Myocyte (in vitro differentiated cells): ENCODE measurements at places on chromosomes 2 and 18. TPM values are rescaled to one million over a fixed set of nuclear protein-coding genes. Genes with fewer than 3 reads are reported as not detected.

GRCh38 chr18:10121786-10122515 lies 208.1 kb downstream of the VAPA start:
- DNase-seq: peak; percentile 98

DNA sequence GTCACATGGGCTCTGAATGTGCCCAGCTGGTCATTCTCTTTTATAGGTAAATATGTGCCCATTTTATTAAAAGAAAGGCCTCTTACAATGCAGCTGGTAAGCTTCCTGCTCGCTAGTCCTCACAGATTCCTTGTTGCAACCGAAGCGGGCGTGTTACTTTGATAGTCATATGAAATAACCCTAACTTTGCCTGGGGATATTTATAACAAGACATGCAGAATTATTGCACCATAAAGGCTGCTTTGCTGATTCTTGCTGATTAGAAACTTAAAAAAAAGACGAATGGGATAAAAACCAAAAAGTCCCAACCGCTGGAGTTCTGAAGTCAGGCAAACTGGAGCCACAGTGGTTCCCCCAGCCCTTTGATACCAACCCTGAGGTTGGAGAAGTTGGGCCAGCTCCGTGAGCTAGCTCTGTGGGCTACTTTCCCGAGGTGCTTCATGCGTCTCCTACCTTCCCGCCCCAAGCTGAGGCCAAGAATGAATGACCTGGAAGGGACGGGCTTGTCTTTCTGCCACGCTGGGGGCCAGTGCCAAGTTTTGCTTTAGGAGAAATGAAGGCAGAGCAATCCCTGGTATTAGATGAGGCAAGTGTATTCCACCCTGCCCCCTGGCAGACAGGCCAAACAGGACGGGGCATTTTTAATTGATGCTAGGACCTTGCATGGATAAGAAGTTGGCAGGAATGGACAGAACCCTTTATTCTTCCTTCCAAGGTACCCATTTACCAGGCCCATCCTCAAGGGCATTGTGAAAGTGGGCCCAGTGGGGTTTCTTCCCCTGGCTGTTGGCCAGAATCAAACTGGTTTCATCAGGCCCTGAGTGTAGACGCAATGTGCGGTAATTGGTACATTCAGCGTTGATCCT lies 140.4 kb downstream of the KCTD1 start:
- no peak for DNase-seq

DNA sequence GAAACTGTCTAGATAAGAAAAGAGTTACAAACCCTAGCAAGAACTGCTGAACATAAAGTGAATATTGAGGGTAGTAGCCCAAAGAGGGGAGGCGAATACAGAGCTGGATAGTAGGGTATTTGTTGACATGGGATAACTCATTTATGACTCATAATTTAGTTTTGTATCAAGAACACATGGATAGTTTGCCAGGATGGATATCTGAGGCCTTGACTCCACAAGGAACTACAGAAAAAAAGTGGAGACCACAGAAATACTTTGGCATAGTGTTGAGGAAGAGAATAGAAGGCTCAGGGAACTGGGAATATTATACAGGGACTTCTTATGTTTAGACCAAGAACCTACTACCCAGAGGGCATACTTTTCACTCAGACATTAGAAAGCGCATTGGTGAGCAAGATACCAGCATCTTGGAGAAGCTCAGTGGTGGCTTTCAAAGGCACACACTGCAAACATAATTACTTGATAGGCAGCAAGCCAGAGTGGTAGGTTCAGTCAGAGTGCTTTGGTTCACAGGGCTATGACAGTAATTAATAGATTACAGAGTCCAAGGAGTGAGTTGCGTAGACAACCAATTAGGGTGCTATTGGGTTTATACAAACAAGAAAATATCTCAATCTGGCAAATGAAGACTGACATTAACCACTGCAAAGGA lies 51.9 kb upstream of the ZBTB7C start:
- no peak for DNase-seq

DNA sequence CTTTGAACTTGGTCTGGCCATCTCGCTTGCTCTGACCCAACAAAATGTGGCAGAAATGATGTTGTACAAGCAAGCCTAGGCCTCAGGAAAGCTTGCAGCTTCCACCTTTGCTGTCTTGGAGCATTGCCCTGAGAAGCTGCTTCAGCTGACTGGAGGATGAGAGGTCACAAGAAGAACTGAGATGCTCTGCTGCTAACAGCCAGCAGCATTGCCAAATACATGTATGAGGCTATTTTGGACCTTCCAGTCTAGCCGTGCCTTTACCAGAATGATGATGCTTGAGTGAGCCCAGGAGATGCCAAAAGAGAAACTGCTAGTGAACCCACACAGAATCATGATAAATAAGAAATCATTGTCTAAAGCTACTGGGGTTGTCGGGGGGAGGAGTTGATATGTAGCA lies 13.2 kb upstream of the ITGAV start:
- DNase-seq: peak; percentile 16

DNA sequence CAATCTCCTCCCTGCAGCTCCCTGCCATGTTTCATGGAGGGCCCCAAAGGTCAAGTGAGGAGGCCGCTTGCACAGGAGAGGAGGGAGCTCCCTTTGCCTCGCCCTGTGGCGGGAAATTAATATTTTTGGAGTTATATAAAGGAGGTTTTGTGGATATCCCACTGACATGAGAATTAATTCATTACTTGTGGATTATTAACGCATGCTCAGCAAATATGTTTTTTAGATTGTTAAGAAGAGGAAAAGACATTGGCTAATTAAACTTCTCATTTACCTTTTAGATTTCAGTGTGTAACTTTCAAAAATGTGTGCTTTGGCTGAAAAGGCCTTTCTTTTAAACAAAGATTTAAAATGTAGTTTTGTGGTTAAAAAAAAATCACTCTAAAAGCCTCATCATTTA lies 474.0 kb downstream of the SOCS6 start:
- DNase-seq: no peak

- no peak for DNase-seq
Measured at GRCh38 chr2:62688771-62689170, 16.7 kb upstream of the EHBP1 start.

GRCh38 chr2:189217541-189217940 lies 38.0 kb upstream of the COL5A2 start:
- DNase-seq: peak; percentile 48

- no peak for DNase-seq
Measured at GRCh38 chr2:164103271-164103670, 367.5 kb upstream of the FIGN start.

DNA sequence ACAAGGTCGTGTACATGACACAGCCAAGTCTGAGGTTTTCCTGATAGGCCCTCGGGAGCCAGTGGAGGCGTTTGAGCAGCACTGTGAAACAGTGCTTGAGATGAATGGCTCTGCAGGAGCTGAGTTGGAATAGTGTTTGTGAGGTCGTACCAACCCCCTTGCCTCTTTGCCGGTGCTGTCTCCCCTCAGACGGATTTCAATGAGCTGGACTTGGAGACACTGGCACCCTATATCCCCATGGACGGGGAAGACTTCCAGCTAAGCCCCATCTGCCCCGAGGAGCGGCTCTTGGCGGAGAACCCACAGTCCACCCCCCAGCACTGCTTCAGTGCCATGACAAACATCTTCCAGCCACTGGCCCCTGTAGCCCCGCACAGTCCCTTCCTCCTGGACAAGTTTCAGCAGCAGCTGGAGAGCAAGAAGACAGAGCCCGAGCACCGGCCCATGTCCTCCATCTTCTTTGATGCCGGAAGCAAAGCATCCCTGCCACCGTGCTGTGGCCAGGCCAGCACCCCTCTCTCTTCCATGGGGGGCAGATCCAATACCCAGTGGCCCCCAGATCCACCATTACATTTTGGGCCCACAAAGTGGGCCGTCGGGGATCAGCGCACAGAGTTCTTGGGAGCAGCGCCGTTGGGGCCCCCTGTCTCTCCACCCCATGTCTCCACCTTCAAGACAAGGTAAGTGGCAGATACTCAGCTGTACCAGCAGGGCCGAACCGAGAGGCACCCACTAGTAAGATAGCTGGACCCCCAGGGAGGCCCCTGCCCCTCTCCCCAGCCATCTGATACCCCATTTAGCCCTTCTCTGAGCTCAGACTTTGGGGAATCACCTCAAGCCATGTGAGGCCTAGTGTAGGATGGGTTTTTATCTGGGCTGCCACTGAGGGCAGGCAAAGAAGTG lies 83.1 kb downstream of the EPAS1 start:
- DNase-seq: no peak

- DNase-seq: no peak
Measured at GRCh38 chr18:50614838-50615237, 55.0 kb downstream of the MAPK4 start.

- peak; percentile 76 for DNase-seq
Measured at GRCh38 chr2:215712871-215713790, 277.3 kb upstream of the FN1 start.

- DNase-seq: no peak
Measured at GRCh38 chr2:144225076-144225475, 294.8 kb downstream of the ZEB2 start.

- DNase-seq: no peak
Measured at GRCh38 chr18:55079067-55079466, 119.8 kb upstream of the CCDC68 start.

GRCh38 chr2:675982-676646 lies 1.1 kb downstream of the TMEM18 start:
- peak; percentile 71 for DNase-seq

DNA sequence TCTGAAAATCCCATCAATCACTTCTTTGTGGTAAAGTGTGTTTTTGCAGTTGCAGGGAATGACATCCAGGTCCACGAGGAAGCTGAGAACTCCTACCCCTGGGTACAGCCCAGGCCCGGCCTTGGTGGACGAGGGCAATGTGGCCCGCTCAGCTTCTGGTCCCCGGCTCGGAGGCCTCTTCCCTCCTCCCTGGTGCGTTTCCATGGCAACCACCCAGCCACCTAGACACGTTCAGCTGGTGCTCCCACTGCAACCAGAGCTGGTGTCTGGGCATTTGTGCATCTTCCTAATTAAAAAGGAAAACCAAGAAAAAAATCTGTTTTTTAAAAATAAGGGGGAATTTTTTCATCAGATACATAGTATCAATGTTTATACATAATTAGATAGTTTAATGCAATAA lies 603.6 kb upstream of the SALL3 start:
- no peak for DNase-seq

DNA sequence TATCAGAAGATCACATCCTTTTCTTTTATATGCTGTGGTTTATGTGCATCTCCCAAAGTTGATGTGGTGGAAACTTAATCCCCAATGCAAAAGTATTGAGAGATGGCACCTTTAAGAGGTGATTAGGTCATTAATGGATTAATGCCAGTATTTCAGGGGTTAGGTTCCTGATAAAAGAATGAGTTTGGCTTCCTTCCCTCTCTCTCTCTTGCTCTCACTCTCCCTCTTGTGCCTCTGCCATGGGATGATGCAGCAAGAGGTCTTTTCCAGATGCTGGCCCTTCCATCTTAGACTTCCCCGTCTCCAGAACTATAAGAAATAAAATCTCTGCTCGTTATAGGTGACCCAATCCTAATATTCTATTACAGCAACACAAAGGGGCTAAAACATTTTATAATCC lies 85.0 kb downstream of the TTC27 start:
- no peak for DNase-seq

GRCh38 chr2:194559964-194560363 lies 1097.1 kb upstream of the SLC39A10 start:
- no peak for DNase-seq

GRCh38 chr2:173226899-173227698 lies 127.6 kb upstream of the CDCA7 start:
- no peak for DNase-seq

- DNase-seq: no peak
Measured at GRCh38 chr2:11875481-11875880, 129.0 kb downstream of the LPIN1 start.

- DNase-seq: no peak
Measured at GRCh38 chr2:16785149-16785548, 119.5 kb upstream of the CYRIA start.

The IL18RAP gene
- total RNA-seq: not detected in 2 replicates

The ACP1 gene
- 113 and 114 TPM in 2 replicates for total RNA-seq

The EVA1A gene
- total RNA-seq: 3.2 and 4.4 TPM in 2 replicates

The PLEKHB2 gene
- 82.0 and 88.6 TPM in 2 replicates for total RNA-seq

The SLC11A1 gene
- 0.03 and 0.36 TPM in 2 replicates for total RNA-seq

The MDH1B gene
- 0.32 and 1.1 TPM in 2 replicates for total RNA-seq

The LGALSL gene
- 0.57 and 2.0 TPM in 2 replicates for total RNA-seq

The DUSP2 gene
- total RNA-seq: 1.6 and 1.9 TPM in 2 replicates

The MOCOS gene
- 4.8 and 5.4 TPM in 2 replicates for total RNA-seq

The TRABD2A gene
- 0.73 and 1.4 TPM in 2 replicates for total RNA-seq

The PAX8 gene
- 19.6 and 27.8 TPM in 2 replicates for total RNA-seq

The TUBB8B gene
- total RNA-seq: not detected in 2 replicates

The SH2D6 gene
- total RNA-seq: 4.9 and 5.3 TPM in 2 replicates

The SLC25A12 gene
- total RNA-seq: 25.3 and 32.3 TPM in 2 replicates

The ALPP gene
- not detected in 2 replicates for total RNA-seq
